ENCODE measurements at places on chromosomes 11 and 22.

GRCh38 chr11:3049430-3050243 is 7.6 kb downstream of the CARS1 start:
- peak; percentile 86 for DNase-seq

DNA sequence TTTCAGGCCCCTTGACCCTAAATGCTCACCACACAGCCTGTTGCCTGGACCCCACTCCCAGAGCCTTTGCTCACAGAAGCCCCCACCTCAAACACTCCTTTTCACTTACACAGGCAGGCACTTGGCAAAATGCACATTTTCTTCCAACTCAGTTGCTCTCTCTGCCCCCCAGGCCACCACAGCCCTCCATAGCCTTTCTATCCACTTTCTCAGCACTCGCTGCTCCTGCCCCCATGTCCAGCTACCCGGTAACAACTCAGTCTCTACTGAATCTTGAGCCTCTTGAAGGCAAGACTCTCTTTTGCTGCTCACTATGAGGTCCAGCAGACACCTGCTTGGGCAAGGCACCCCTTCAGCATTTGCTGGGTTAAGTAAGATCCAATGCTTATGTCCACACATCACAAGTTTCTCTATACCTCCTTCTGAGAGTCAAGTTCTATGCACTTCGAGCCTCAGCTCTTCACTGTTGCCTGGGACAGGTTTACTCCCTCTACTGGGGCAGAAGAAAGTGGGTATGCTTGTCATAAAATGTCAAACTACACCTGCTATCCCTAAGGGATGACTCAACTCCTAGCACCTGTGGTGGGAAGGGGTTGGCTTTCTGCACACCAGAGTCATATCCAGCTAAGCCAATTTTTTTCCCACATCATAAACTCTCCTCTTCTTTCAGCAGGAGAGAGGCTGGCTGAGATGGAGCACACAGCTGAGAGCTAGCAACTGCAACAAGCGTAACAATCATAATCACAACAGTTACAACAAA is 36.9 kb downstream of the MORC2 start:
- no peak for DNase-seq

GRCh38 chr22:17874231-17874905 is 100.1 kb upstream of the BID start:
- no peak for DNase-seq

DNA sequence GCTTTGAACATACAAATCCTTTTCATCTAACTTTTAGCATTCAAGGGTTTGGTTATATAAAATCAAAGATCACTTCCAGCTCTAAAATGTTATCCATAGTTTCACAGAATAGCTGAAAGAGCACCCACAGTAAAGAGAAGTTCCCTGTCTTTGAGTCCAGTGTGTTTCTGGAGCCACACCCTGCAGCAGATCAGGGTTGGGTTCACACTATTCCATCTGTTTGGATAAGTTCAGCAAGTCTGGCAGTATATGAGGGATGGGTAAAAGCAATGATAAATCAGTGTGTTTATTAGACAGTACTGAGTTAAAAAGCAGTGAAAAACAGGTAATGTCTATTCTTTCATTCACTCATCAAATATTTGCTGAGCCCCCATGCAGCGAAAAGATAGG is 135.8 kb upstream of the PITPNB start:
- no peak for DNase-seq

DNA sequence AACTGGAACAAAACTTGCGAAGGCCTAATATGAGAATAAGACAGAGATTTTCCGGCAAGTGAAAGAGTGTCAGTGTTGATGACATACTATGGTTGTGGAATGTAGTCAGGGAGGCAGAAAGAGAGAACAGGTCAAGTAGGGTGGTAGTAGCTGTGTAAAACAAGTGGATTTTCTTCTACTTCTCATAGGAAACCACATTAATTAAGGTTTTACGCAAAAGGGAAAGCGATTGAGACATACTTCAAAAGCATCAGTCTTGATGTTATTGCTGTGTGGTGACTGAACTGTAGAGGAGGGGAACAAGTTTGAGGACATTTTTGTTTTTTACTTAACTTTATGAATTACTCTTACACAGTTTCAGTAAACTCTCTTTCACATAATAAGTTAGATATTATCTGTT is 186.0 kb upstream of the CNTN5 start:
- no peak for DNase-seq

Data from CD4-positive, alpha-beta T cell treated with Interleukin-4 for 1 hour (primary cell).